ENCODE measurements at places on chromosomes 2 and 18.

GRCh38 chr18:70333757-70334156, 44.9 kb downstream of the SOCS6 start:
- peak; percentile 97 for DNase-seq

- no peak for DNase-seq
Measured at GRCh38 chr2:20677301-20678085, 10.5 kb downstream of the GDF7 start.

DNA sequence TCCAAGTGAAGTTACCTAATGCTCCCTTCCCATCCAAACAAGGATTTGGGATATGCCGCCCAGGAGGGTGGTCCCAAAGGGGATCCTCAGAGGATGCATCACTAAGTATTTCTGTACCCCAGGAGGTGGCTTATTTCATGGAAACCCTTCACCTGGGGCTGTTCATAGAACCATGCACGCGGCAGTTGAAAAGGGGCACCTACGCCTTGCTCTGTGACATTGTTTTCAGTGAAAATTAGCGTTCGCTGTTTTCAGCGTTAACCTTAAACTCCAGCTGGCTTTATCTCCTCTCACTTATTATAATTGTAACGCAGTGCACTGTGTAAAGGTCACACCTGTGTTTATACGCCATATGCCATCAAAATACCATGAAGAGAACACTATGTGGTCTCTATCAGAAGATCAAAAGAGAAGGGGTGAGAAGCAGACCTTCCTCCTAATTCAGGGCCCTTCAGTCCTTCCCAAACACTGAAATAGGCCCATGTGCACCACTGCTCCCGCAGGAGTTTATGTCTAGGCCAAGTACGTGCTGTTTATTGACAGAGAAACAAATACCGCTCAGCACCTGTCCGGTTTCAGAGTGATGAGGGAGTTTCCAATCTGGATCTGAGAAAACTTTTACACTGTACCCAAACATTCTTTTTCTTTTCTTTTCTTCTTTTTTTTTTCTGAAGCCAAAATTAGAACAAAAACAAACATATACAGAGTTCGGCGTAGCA, 162.1 kb downstream of the BCL2 start:
- DNase-seq = no peak

DNA sequence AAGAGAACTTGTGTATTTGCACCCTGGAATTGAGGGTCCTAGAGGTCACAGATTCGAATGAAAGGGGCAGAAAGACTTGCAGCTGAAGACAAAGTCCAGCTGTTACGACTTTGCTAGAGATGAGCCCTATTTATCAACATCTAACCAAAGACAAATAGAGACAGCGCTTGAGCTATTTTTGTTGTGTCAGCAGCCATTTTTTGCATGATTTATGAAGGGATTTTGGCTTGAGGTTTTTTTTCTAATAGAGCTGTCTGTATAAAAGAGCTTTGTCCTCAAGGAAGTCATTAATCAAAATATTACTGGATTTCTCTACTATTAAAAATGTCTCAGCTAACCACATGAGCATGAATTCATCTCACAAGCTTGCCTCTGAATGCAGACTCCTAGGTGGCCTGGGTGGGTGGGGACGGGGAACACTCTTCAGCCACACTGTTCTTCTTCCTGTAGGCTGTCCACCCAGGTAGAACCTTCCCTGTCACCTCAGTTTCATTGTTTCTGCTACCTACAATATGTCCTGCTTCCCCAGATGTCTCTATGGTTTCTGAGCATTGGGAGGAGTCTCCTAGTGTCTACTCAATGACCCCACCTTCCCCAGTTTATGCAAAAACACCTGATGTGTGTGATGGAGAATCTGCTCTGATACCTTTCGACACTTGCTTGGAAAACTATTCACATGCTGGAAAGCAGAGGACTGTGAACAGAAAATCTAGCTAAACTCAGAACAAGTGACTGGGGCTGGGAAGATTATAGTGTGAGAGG, 7.2 kb upstream of the CD226 start:
- no peak for DNase-seq

DNA sequence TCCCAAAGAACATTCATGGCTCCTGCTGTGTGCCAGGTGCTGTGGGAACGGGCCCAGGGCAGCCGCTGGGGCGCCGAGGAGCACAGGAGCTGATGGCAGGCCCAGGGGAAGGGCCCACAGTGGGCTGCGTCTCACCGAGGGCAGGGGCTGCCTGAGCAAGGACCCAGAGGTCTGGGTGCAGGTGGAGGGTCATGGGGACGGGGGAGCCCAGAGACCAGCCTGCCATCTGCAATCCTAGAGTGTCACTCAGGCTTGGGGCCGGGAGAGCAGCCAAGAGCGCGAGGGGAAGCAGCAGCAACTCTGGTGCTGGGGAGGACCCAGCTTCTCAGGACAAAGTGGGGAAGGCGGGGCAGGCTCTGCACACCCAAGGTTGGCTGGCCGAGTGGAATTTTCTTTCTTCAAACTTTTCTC, 207.4 kb downstream of the HDAC4 start:
- DNase-seq = no peak

GRCh38 chr2:157468931-157469708, 25.2 kb upstream of the CYTIP start:
- DNase-seq = no peak

DNA sequence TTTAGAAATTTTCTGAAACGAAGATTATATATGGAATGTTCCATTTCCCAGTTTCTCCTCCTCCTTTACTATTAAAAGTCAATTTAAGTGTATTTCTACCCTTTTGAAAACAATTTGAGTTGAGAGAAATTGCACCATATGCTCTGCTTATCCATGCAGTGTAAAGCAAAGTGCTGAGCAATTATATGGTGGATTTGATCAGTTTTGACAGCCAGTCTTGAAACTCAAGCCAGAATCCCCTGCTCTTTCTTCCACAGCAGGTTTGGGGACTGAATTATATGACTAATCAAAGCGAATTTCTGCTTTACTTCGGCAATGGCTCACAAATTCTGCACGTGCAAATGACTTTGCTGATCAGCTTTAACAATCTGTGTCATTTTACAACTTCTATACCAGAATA, 1183.6 kb downstream of the LRP1B start:
- no peak for DNase-seq

GRCh38 chr18:37396971-37397720, 168.5 kb downstream of the CELF4 start:
- no peak for DNase-seq

DNA sequence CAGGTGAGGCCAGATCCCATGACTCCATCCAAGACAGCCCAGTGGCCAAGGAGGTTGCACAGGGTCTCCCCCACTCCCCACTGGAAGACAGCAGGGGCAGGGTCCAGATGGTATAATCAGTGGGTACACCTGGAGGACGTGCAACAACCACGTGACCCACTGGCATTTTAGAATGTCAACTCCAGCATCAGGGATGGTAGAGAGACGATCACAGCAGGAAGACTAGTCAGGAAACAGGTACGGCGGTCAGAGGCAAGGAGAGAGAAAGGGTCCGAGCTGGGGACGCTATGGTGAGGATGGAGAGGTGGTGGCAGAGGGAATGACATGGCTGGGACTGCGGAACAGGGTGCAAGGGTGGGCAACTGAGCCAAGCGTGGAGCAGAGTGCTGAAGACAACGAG, 23.0 kb downstream of the SERTAD2 start:
- no peak for DNase-seq

GRCh38 chr2:211468877-211469663, 912.7 kb downstream of the CPS1 start:
- no peak for DNase-seq

DNA sequence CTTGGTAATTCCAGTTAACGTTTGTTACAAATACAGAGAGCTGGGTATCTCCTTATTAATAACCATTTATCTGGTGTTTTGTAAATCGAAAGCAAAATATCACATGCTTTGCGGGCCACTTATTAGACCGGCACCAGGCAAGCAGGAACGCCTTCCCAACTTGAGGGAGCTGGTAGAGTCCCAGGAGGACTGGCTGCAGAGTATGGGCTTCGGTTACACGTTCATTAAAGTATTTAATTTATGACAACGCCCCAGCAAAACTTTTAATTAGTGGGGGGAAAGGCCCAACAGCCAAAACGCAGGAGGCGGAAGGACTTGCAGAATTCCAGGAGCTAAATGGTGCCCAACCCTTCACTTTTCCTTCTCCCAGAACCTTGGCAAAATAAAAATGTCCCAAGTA, 3.7 kb downstream of the SMAD7 start:
- DNase-seq = no peak

GRCh38 chr2:106076941-106077340, 117.2 kb downstream of the UXS1 start:
- DNase-seq = no peak
